Hindlimb muscle (tissue), 1 donor: ENCODE measurements at places on chromosomes 7 and 10.

DNA sequence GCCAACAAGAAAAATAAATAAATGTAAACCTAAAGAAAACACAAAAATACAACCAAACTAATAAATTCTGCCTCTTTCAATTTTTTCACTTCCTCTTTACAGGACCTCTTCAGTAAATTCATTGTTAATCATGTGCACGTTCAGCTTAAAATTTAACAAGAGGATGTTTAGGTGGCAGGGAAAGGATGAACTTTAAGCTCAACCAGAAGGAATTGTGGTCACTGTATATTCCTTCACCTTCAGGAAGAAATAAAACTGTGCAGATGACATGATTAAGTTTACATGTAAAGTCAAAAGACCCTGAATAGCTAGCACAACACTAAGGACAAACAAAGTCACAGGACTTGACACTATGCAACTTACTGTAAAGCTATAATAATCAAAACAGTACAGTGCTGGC, 33.0 kb downstream of the KIF5B start:
- DNase-seq, result no peak

- DNase-seq, result no peak
Measured at GRCh38 chr7:51587604-51588003, 271.0 kb upstream of the COBL start.

GRCh38 chr10:119703903-119704508, 21.8 kb upstream of the INPP5F start:
- DNase-seq, result no peak

- DNase-seq, result no peak
Measured at GRCh38 chr7:83413831-83414230, 235.1 kb downstream of the SEMA3E start.

DNA sequence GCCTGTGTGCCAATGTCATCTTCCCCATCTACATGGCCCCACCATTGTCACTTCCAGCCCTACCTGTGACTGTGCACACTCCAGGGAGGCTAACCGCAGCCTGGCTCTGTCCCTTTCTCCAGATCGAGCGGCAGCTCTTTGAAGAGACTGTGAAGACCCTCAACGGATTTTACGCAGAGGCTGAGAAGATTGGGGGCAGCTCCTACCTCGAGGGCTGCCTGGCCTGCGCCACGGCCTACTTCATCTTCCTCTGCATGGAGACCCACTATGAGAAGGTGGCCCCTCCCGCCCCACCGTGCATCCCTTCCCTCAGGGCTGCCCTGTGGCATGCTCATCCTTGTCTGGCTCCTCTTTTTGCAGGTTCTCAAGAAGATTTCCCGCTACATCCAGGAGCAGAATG, 14.2 kb downstream of the GOLGA7B start:
- no peak for DNase-seq
